ENCODE measurements at places on chromosomes 1 and 21.

DNA sequence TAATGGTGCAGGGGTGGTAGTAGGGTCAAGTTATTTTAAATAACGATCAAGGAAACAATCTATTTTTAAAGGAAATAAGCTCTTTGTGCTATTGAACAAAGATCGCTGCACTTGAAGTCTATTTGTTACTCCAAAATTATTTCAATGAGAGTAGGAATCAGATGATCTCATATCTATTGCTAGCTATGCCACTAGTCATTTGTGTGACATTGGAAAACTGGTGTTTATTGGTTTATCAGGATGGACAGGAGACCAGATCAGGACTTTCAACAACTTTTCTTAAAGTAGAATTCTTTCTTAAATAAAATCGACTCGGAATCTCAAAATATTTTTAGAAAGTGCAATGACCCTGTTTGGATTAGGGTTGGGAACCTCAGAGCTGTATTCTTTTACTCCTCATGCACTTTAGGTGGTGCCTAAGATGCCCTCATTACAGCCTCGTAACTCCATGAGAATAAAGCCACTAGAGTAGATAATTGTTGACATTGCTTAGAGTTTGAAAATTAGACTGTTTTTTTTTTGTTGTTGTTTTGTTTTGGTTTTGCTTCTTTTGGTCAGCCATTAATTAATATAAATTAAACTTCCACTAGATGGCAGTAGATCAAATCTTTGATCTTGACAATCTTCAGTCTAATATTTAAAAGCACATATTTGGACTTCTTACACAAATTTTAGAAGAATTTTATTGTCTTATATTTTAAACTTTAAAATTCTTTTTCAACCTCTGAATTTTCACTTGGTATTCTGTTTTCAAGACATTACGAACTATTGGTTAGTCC is 352.4 kb downstream of the USP25 start:
- DNase-seq: no peak

- DNase-seq: no peak
Observed at GRCh38 chr1:17531682-17532487, 7.6 kb upstream of the ARHGEF10L start.

DNA sequence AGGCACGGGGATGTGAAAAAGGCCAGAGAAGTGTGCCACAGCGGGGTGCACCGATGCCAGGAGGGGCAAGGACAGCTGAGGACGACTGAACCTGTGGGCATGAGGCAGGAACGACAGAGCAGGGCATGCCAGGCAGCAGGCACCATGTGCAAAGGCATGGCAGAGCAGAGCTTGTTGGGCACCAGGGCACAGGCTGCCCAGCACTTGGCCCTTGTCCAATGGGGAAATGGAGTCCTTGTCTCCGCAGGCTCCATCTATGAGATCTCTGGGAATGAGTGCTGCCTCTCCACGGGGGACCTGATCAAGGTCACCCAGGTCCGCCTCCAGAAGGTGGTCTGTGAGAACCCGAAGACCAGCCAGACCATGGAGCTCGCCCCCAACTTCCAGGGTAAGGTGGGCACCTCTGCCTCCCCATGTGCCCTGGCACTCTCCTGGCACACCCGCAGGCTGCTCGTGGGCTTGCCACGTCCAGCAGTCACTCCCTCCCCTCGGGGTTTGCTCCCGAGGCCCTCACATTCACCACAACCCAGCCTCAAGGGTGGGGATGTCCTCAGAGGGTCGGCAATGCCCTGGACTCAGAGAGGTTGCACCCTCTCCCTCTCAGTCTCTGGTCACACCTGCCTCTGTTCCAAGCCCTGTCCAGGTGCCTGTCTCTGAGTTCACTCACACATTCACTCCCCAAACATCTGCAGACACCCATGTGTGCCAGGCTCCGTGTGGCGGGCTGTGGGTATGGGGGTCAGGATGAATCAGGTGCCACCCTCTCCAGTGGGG is 4.2 kb downstream of the THEMIS2 start:
- DNase-seq: no peak

GRCh38 chr1:230153641-230154296 is 86.7 kb downstream of the GALNT2 start:
- no peak for DNase-seq

DNA sequence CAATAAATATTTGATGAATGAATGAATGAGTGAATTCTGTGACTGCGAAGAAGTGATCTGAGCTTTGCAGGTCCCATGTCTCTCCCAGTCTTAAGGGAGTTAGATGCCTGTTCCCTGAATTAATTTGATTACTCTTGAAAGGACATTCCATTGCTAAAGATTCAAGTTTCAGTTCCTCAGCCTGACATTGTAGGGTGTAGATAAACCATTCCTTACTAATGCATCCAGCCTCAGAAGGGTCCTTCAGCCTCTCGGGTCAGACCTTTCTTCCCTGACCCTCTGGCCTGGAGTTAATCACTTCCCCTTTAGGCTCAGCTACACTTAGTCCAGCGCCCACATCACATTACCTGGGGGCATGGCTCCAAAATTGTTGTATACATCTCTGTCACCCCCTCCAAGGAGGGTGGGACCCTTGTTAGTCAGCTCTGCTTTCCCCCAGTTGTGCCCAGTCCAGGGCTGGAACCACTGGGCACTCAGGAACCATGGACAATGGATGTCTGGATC is 2.6 kb downstream of the INSRR start:
- DNase-seq: no peak

- DNase-seq: no peak
Observed at GRCh38 chr1:9894115-9894514, 16.0 kb downstream of the CTNNBIP1 start.
